Kidney glomerular epithelial cell (primary cell): ENCODE measurements at places on chromosomes 3 and 15.

DNA sequence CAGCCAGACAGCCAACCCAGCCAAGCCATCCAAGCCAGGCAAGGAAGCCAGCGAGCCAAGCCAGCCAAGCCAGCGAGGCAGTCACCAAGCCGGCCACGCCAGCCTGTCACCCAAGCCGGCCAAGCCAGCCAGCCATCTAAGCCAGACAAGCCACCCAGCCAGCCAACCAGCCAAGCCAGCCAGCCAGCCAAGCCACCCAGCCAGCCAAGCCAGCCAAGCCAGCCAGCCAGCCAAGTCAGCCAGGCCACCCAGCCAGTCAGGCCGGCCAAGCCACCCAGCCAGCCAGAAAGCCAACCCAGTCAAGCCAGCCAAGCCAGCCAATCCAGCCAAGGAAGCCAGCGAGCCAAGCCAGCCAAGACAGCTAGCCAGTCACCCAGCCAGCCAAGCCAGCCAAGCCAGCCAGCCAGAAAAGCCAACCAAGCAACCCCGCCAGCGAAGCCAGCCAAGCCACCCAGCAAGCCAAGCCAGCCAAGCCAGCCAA is 201.2 kb downstream of the GOLGA6L6 start:
- no peak for DNase-seq

DNA sequence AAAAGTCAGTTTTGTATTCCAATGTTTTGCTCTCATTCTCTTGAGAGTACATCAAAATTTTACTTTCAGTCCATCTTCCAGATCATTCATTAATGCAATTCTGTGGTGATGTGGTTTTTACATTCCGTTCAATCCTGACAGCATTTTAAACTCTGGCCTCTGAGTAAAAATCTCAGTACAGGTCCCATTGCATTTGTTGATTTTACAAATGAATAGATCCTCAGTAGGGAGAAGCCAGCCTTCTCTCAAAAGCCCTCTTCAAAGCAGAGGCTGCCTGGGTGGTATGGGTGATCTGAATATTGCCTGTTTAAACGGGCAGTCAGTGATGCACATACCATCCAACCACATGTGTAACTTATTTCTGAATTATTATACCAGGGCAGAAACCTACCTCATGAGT is 72.5 kb upstream of the TSC22D2 start:
- DNase-seq: no peak

DNA sequence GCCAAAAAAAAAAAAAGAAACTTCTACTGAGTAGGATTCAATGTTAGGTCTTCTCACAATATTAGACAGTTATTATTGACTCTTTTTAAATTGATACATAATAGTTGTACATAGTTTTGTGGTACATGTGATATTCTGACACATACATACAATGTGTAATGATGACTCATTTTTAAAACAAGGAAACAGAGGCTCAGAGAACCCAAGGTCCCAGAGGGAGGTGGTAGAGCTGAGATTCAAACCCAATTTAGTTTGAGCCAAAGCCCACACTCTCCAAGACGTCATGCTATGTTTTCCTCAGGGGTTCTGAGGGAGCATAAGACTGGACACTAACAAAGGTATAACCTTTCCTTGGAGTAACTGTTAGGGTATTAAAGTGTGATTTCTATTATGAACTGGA is 40.6 kb downstream of the MYO5C start:
- DNase-seq: no peak

- no peak for DNase-seq
These were observed 21.9 kb upstream of the ZBTB47 start for GRCh38 chr3:42631620-42632019.

- DNase-seq: peak; percentile 57
These were observed at the start of gene USP13 for GRCh38 chr3:179652447-179653095. Gene USP13, plus strand, starts transcription at chr3:179653040. Its CDS starts 186 bp downstream, at chr3:179653226.

DNA sequence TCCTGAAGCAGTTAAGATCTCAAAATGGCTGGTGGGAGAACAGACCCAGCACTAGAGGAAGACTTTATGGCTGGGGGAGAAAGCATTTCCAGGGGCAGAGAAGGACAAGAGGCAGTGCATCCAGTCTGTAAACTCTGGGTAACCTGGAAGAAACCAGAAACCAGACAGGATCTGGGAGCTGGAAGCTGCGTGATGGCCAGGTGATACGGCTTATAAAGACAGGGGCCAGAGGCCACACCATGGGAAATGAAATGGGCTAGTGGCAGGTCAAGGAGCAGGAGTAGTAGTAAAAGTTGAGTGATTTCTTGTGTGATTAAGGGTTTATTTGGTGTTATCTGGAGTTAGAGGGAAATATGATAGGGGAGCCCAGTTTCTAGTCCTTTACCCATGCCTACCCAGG is 144.7 kb upstream of the ARRDC4 start:
- no peak for DNase-seq

- peak; percentile 13 for DNase-seq
These were observed 132.4 kb upstream of the OSTN start for GRCh38 chr3:191066669-191067068.

DNA sequence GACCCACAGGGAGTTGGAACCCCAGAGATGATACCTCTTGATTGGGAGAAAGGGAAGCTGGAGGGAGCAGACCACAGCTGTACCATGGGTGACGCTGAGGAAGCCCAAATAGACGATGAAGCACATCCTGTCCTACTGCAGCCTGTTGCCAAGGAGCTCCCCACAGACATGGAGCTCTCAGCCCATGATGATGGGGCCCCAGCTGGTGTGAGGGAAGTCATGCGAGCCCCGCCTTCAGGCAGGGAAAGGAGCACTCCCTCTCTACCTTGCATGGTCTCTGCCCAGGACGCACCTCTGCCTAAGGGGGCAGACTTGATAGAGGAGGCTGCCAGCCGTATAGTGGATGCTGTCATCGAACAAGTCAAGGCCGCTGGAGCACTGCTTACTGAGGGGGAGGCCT is 201.1 kb downstream of the AKAP13 start:
- no peak for DNase-seq
